ENCODE measurements at places on chromosomes 3 and 15.

- DNase-seq = no peak
Measured at GRCh38 chr15:75019916-75020315, 3.5 kb upstream of the PPCDC start.

GRCh38 chr3:79415356-79415755 lies 352.4 kb downstream of the ROBO1 start:
- DNase-seq = no peak

- no peak for DNase-seq
Measured at GRCh38 chr3:101784855-101785613, 6.0 kb downstream of the NXPE3 start.

DNA sequence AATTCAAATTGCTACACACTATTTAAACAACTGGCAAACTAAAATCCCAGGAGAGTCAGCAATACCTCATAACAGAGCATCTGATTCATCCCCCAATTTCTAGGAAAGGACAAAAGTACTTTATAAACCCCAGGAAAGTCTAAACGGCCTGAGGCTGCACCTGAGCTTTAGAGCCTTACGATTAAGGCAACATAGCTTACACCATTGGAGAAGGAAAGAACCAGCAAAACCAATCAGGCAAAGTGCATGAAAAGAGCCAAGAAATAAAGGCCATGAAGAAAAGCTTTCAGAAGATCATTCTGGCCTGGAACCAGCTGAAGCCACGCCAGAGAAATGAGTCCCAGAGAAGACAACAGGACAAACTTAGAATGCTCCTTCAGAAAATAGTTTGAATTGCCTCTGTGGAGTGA lies 48.1 kb downstream of the PTPN9 start:
- DNase-seq = no peak

DNA sequence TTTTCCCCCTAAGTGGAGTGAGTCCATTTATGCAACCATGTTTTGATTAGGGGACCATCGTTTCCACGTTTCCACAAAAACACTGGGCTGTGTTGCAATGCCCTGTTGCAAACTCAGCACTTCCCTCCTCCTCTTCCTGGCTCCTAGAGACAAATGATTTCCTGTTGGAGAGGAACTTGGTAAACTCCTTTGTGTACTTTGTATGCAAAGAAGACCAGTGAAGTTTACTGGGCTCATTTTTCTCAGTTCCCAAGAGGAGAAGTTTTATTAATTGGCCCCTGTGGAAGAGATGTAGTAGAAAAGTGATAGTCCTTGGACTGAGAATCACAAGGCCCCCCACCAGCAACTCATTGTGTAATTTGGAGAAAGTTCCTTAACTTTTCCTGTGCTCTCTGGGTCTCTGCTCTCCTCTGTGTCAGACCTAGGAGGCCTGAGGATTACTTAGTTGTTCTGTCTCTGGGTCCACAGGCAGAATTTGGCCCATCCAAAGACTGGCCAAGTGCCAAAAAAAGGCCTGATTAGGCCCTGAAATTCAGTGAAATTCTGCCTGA lies 95.0 kb downstream of the ATG7 start:
- no peak for DNase-seq

DNA sequence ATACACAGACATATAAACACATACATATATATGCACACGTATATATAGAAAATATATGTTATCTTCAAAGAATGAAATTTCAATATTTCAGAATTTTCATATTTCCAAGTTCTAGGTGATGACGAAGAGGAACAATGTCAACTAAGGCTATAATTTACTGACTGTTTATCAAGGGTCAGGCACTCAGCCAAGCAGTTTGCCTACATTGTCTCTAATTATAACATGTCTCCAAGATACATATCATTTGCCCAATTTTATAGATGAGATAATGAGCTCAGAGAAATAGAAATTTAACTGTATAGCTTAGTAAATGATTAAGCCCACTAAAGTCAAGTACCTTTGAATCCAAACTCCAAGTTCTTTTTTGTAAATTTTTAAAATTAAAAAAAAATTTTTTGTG lies 99.9 kb upstream of the PLSCR4 start:
- no peak for DNase-seq

GRCh38 chr3:169659096-169659819 lies 4.3 kb downstream of the MECOM start:
- no peak for DNase-seq

- DNase-seq = no peak
Measured at GRCh38 chr3:180402471-180403073, 199.4 kb upstream of the TTC14 start.

DNA sequence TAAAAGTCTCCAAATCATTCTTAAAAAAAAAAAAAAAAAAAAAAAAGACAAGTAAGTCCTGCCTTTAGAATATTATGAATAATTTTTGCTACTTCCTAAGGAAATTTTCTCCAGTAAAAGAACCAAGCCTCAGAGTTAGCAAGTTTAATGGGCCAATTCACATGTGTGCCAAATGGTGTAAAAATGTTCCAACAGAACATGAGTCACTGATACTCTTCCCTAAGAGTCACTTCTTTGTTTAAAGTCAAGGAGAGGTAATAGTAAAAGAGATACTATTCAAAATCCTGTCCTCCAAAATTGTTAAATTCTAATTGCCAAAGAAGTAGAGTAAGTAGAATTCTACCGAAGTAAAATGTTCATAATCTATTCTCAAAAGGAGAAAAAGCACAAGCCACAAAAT lies 17.7 kb upstream of the CPA3 start:
- DNase-seq = no peak

GRCh38 chr3:184561913-184562877 lies 610 bp downstream of the EPHB3 start:
- peak; percentile 77 for DNase-seq

DNA sequence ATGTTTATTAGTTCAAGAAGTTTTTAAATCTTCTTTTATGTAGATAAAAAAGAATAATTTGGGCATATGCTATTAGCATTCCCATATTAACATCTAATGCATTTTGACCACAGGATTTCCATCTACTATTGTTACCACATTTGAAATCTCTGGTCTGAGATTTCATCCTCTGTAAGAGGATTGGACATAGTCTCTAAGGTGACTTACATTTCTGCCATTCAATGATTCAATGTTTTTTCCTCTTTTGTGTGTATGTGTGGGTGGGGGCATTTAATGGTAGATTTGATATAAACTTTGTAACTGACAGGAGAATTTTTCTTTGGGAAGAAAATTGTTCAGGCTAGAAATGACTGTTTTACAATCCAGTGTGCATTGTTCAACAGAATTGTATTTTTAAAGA lies 307.3 kb upstream of the RBMS3 start:
- DNase-seq = no peak

DNA sequence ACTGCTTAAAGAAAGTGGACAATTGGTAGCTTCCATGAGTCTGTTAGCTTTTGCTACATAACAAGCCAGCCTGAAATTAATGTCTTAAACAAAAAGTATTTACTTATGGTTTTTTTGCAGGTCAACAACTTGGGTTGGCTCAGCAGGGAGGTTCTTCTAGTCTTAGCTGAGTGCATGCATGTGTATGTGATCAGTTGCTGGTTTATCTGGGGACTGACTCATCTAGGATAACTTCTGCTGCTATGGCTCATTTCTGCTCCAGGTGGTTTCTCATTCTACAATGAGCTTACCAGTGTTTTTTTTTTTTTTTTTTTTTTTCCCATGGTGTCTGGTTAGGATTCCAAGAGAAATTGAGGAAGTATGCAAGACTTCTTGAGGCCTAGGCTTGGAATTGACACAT lies 244.7 kb downstream of the NSUN3 start:
- no peak for DNase-seq

GRCh38 chr15:57607570-57608000 lies 15.9 kb downstream of the MYZAP start:
- DNase-seq = no peak

GRCh38 chr3:195466251-195466650 lies 23.4 kb upstream of the ACAP2 start:
- DNase-seq = no peak

DNA sequence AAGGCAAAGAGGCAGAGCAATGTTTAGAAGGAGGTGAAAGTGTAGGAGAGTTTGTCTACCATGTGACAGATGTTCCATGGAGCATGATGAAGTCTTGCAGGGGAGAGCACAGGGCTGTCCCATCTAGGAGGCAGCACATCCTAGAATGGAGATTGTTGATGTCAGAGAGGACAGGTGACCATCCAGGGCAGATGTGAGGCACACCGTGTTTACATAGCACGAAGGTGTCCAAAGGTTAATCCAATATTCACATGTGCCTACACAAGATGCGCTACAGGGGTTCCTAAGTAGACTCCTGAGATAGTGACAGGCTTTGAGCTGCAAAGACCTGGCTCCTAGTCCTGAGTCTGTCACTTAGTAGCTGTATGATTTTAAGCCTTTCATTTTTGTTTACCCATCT lies 219.3 kb upstream of the SLCO3A1 start:
- no peak for DNase-seq

DNA sequence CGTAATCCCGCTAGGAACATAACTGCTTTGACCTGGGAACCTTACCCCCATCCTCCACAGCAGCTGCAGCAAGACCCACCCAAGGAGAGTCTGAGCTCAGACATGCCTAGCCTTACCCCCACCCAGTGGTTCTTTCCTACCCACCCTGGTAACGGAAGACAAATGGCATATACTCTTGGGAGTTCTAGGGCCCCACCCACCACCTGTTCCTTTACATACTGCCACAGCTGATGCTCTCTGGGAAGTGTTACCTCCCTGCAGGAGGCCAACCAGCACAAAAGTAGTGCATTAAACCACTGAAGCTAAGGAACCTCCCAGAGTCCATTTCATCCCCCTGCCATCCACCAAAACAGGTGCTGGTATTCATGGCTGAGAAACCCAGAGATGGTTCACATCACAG lies 50.6 kb upstream of the AZI2 start:
- no peak for DNase-seq

GRCh38 chr15:94272251-94272898 lies 41.0 kb downstream of the MCTP2 start:
- DNase-seq = no peak

DNA sequence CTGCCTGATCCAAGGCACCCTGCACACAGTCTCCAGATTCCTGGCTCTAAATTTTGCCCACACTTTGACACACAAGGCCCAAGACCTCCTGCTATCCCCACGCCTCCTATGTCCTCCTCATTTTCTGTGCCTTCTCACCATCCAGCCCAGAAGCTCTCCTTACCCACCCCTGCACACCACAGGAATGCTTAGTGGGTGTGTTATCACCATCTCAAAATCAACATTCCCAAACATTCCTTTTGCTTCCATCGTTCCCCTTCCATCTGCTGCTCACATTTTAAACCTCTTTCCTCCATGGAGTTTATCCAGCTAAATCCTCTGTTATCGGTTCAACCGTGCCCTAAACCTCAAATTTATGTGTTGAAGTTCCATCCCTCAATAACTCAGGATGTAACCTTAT lies 43.9 kb downstream of the DGKG start:
- DNase-seq = no peak

DNA sequence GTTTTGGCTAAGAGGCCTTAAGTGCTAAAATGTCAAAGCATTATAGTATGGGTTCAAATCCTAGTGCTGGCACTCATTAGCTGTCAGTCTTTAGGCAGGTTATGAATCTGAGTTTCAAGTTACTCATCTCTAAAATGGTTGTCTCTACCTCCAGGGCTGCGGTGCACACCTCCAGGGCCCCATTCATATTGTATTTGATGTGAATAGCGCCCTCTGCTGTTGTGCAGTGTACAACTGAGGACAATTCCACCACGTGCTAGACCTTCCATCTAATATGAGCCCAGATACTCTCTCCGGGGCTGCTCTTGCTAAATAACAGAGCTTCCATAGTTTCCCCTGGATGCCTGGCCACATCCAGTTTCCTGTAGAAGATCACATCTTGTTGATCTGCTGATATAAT lies 54.3 kb downstream of the OXNAD1 start:
- DNase-seq = no peak

DNA sequence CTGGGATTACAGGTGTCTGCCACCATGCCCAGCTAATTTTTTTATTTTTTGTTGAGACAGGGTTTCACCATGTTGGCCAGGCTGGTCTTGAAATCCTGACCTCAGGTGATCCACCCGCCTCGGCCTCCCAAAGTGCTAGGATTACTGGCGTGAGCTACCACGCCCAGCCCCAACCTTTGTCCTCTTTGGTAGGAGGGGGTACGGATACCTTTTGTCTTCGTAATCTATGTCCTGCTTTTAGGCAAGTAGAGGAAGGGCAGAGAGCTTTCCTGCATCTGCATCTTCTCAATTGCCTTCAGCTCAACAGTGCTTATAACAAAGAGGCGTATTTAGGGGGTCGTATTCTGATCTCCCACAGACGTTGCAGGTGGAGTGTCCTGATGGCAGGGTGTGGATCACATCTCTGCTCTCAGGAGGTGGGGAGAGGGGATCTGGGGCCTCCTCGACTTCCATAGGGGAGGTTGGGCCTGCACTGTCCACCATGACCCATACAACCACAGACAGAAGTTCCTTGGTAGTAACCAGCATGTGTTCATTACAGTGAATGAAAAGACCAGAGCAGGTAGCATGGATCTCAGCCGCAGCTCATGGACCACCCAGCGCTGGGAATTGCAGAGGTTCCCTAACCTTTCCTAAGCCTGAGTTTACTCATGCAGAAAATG lies 21.4 kb upstream of the KCTD6 start:
- DNase-seq = no peak

GRCh38 chr15:51874751-51875644 lies 45.5 kb downstream of the TMOD3 start:
- no peak for DNase-seq

- DNase-seq = no peak
Measured at GRCh38 chr15:27672537-27672936, 426.6 kb downstream of the OCA2 start.

DNA sequence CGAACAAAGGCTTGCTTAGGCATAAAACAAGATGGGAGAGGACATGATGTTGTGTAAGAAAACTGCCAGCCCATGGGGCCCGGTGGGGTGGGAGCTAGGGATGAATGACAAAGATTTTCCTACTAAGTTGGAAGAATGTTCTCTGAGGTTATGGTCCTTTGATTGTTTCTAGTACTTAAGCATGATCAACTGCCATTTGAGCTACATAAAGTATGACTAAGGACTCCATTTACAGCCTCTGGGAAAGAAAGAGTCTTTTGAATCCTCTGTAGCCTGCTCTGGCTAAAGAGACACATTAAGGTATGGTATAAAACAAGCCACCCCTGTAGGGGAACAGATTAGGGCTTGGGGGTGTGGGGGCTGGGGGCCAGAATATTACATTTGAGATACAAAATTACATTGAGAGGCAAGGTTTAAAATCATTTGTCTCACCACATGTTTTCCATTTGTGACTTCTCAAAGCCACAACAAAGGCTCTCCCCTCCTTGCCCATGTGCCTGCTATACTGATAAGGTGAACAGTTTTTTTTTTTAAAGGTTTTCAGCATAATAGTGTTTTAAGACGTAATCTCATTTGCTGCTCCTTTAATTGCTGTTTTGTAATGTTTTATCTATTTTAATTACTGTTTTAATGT lies 323.4 kb downstream of the CHST2 start:
- DNase-seq = no peak

GRCh38 chr3:28947061-28947460 lies 333.8 kb upstream of the RBMS3 start:
- DNase-seq = no peak

- DNase-seq = no peak
Measured at GRCh38 chr3:57911593-57911992, 96.6 kb upstream of the FLNB start.

DNA sequence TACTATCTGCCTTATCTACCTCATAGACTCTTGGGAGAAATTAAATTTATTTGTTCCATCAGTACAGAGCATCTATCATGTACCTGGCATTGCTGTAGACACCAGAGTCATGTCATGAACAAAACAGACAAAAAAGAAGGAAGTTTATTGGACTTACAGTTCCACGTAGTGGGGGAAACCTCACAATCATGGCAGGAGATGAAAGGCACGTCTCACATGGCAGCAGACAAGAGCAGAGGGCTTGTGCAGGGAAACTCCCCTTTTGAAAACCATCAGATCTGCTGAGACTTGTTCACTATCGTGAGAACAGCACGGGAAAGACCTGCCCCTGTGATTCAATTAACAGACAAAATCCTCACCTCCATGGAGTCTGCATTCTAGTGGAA lies 25.6 kb upstream of the ACAP2 start:
- no peak for DNase-seq
